BJ (cell line): ENCODE measurements at places on chromosomes 4 and X.

GRCh38 chr4:169662206-169662605 is 41.8 kb downstream of the CLCN3 start:
- no peak for DNase-seq

- no peak for DNase-seq
These were observed 29.0 kb upstream of the UGT2B4 start for GRCh38 chr4:69524706-69525105.

GRCh38 chr4:156560701-156561100 is 410.9 kb downstream of the PDGFC start:
- DNase-seq = no peak

GRCh38 chr4:26821677-26822503 is 38.8 kb upstream of the STIM2 start:
- DNase-seq = no peak

DNA sequence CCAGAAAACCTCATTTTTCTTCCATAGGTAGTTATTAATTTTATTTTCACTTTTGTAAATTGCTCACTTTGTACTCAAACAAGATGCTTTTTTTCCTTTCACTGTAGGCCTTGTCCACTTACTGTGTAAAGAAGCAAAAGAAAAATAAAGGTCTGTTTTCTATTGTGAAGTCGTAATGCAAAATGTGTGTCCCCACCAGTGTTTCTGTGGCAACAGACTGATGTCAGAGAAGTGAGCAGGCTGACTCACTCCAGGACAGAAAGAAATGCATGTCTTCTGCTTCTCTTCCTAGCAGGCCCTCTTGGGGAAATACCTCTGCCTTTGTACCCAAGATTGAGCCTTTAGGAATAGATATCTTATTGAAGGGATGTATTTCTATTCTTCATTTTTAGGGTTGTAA is 30.3 kb downstream of the INPP4B start:
- DNase-seq = peak; percentile 60

DNA sequence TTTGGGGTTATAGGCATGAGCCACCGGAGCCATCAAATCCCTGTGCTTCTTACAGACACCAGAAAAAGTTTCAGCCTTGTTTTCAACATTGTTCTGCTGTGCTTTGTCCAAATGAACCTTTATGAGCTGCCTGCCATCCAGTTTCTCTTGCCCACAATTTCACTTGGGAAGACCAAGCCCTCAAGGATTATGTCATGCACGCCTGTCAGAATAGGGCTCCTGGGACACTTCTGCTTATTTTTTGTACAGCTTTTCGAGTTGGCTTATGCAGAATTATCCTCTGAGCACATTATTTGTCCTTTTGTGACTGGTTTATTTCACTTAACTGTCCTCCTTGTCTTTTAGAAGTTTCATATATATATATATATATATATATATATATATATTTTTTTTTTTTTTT is 16.2 kb downstream of the UBE2K start:
- no peak for DNase-seq

- no peak for DNase-seq
These were observed 28.6 kb downstream of the ASB9 start for GRCh38 chrX:15241301-15241700.

- DNase-seq = no peak
These were observed 64.1 kb upstream of the UBQLN2 start for GRCh38 chrX:56499372-56499771.

- no peak for DNase-seq
These were observed 5.7 kb downstream of the SH3BP2 start for GRCh38 chr4:2798399-2799223.

- DNase-seq = peak; percentile 60
These were observed at the start of gene TIMP1 for GRCh38 chrX:47581731-47582647. Gene TIMP1, plus strand, starts transcription at chrX:47582436. Its CDS starts 980 bp downstream, at chrX:47583416.

GRCh38 chr4:118941149-118941548 is 52.5 kb downstream of the SYNPO2 start:
- no peak for DNase-seq

DNA sequence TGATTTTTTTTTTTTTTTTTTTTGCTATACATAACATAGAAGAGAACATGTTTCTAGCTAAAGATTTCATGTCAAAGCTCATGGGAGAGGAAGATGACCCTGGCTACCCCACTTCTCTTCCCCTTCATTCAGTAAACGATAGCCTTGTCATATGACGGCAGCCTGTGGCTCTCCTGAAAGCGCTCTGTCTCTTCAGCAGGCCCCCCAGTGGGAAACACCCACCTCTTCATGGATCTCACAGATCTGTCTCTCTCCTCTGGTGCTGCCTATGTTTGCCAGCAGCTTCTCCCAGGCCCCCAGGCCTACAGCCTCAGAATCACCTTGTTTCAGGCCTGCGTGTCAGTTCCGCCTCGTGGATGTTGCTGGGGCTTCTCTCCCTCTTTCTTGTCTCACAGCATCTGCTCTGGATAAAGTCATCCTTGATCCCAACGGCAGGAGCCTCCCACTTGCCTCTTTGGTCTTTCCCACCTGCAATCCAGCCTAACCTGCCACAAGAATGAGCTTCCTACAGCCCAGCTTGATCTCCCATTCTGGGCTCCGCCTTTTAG is 34.6 kb downstream of the RHOH start:
- no peak for DNase-seq

DNA sequence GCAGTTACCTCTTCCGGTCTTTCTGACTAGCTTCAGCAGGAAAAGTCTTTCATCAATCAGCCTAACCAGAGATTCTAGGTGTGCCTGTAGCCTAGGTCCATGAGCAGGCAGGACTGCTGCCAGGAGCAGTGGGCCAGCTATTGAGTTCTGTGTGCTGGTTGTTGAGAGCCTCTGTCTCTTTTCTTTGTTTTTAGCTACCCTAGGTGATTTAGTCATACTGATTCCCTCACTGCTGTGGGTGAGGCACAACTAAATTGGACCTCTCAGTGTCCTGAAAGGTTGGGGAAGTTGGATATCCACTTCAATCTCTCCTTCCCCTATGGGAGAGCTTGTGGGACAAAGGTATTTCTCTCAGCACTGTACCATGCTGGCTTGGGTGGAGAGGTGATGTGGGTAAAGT is 354.9 kb downstream of the GPAT3 start:
- DNase-seq = no peak

GRCh38 chr4:185237175-185237574 is 27.8 kb downstream of the SNX25 start:
- no peak for DNase-seq

GRCh38 chr4:48380583-48381167 is 39.3 kb downstream of the SLAIN2 start:
- DNase-seq = no peak

DNA sequence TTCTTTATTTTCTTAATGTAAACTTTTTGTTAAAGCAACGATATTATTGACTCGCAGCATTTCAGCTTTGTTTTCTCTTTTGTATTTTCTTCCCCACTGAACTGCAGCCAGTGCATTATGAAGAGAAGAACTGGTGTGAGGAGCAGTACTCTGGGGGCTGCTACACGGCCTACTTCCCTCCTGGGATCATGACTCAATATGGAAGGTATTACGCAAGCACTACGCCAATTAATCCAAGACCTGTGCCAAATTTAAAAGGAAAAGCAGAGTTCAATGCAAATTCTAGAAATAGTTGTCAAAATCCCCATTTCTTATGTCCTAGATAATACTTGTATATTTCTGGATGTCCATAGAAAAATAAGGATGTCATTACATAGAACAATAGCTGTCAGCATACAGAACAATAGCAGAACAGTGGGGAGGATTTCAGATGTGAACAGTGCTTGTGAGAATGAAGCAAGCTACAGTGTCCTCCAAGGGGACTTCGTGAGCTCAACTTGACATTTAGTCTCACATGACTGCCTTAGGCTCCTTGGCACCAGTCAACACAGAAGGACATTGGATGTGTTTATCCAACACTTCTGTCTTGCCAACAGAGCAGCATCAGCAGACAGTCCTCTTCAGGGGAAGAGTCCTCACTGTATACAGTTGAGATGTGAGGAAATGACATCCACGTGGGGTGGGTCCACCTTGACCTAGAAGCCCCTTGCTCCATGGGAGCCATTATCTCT is 85.9 kb downstream of the MAOA start:
- no peak for DNase-seq

- DNase-seq = no peak
These were observed 107.8 kb upstream of the CBLL2 start for GRCh38 chrX:22164770-22165388.

DNA sequence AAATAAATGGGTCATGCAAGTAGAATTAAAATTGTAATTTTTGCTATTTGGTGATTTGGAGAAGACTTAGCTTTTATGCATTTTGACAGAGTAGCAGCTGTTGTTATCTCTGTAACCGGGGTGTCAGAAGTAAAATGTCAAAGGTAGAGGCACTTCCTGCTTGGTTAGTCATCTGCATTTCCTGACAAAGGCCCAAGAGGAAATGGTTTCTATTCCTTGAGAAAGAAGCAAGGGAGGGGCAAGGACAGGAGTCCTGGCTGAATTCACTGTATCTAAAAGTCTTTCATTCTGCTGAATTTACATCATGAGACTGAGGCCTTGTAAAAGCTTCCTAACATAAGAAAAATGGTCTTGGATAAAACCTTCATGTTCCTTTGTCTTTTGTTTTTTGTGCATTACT is 550.9 kb upstream of the BOD1L1 start:
- DNase-seq = no peak

- no peak for DNase-seq
These were observed 2706.8 kb downstream of the ARAP2 start for GRCh38 chr4:33537527-33537926.

- no peak for DNase-seq
These were observed 33.1 kb downstream of the LNX1 start for GRCh38 chr4:53558065-53558801.

GRCh38 chrX:11739776-11740175 is 18.3 kb upstream of the MSL3 start:
- no peak for DNase-seq

DNA sequence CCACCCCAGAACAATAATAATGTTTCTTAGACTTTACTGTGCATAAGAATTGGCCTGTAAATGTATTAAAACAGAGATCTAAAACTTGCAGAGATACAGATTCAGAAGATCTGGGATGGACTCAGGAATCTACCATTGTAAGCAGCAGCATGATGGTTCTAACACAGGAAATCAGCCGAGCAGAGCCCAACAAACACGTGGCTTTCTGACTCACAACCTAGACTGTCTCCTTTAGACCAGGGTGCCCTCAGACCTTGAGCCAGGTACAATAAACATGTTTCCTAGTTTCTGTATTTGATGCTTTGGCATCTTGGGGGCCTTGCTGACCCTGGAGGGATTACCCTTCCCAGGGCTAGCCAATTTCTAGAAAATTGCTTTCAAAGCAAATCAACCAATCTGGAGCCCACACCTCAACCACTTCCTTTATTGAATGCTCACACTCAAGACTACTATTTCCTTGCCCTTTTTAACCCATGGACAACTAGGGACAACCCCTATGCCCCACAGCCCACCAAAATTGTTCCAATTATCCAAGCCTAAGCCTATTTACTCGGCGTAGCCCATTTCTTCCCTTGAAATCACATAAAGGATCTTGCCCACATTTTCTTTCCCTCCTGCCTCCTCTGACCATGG is 80.5 kb downstream of the TBC1D9 start:
- no peak for DNase-seq

DNA sequence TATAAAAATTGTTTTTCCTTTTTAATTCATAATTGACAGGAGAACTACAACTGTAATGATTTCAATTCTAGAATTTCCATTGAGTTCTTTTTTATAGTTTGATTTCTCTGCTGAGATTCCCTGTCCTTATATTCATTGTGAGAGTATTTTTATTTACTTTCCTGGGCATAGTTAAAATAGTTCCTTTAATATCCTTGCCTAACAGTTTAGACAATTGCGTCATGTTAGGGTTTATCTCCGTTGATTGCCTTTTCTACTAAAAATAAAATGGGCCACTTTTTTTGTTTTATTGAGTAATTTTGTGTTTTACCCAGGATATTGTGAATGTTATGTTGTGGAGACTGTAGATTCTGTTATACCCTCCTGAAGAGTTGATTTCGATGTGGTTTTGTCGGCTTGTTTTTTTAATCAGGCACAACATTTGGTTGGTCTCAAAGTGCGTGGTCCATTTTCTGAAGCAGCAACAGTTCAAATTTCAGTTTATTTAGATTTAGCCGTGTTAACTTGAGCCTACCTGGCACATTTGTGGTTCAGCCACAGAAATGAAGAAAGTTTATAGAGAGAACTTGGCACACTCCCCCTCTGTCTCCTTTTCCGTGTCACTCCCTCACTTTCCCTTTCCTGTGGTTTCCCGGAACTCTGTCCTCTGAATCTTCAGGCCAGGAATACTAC is 16.0 kb upstream of the PRRG1 start:
- no peak for DNase-seq

GRCh38 chrX:104315555-104315954 is 60.8 kb upstream of the ESX1 start:
- no peak for DNase-seq

DNA sequence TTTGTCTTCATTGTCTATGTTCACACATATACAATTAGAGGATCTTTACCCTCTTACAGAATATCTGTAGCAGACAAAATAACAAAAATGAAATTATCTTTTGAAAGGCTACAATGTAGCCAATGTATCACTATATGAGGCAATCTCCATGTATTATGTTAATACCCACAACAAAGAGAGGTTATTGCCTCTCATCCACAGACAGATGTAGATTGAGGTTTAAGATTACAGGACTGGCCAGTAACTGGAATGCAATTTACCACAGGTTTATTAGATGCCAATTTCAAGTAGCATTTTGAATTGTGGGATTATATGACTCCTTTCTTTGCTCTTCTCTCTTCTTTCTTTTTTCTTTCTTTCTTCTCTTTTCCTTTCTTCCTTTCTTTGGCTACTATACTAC is 242.6 kb downstream of the ANKRD50 start:
- no peak for DNase-seq

GRCh38 chr4:28176942-28177341 is 1316.3 kb downstream of the STIM2 start:
- DNase-seq = no peak

GRCh38 chr4:20313237-20314030 is 61.7 kb downstream of the SLIT2 start:
- no peak for DNase-seq

- DNase-seq = no peak
These were observed 27.7 kb upstream of the PDE5A start for GRCh38 chr4:119656342-119656741.

GRCh38 chr4:8394806-8395205 is 45.7 kb downstream of the ACOX3 start:
- no peak for DNase-seq

DNA sequence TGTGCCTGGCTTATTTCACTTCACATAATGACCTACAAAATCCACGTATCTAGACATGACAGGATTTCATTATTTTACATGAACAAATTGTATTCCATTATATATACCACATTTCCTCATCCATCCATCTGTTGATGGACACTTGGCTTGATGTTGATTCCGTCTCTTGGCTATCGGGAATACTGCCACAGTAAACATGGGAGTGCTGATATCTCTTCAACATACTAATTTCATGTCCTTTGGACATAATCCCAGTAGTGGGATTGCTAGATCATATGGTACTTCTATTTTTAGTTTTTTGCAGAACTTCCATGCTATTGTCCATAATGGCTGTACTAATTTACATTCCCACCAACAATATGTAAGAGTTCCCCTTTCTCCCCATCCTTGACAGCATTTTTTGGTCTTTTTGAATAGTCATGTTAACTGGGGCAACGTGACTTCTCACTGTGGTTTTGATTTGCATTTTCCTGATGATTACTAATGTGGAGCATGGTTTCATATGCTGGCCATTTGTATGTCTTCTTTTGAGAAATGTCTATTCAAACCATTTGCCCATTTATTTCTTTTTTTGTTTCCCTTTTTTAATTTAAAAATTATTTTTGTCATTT is 68.9 kb downstream of the HTRA3 start:
- DNase-seq = no peak
